ENCODE measurements at places on chromosomes 7 and 10.
A peak's percentile ranks its signal among the peaks of the same experiment; 100 is the strongest.

DNA sequence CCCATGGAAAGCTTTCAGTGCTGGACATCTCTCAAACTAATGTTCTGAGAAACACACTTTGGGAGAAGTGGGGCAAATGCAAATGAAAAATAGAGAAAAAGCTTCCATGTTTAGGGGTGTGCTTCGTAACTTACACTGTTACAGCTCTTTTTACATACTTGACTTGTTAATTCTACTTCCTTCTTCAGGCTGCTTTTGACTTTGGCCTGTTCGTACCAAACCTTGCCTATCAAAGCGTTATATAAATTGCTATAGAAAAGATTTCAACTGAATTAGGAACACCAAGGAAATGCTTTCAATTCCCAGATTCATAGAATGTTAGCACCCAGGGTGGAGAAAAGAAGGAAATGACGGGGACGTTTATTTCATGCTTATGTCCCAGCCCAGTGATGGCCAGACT, 140.8 kb upstream of the PRR15 start:
- no peak for DNase-seq

- DNase-seq = no peak
These were observed 250.2 kb downstream of the ELFN1 start for GRCh38 chr7:1920266-1920681.

DNA sequence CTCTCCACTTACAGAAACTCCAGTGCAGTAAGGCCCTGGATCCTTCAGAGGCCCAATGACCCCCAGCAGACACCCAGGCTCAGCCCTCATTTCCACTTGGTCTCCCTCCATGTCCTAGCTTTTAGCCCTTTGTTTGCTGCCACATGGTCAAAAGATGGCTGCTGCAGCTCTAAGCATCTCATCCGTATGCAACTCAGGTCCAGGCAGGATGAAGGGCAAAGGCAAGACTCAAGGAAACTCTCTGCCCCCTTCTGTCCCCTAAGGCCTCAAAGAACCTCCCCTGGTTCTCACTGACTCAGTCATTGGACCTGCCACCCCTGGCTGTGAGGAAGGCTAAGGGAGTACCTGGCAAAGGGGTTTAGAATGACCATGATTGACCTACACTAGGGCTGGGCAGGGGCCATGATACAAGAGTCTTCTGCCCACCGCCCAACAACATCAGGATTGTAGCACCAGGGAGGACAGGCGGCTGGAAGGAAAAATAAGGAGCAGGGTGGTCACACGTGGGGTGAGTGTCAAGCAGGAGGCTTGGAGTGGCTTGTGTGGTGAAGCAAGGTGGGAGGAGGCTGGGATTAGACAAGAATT, 303.8 kb upstream of the ZMIZ1 start:
- no peak for DNase-seq

- DNase-seq = peak; percentile 8
These were observed 42.4 kb downstream of the PNLIPRP3 start for GRCh38 chr10:116470071-116470470.

DNA sequence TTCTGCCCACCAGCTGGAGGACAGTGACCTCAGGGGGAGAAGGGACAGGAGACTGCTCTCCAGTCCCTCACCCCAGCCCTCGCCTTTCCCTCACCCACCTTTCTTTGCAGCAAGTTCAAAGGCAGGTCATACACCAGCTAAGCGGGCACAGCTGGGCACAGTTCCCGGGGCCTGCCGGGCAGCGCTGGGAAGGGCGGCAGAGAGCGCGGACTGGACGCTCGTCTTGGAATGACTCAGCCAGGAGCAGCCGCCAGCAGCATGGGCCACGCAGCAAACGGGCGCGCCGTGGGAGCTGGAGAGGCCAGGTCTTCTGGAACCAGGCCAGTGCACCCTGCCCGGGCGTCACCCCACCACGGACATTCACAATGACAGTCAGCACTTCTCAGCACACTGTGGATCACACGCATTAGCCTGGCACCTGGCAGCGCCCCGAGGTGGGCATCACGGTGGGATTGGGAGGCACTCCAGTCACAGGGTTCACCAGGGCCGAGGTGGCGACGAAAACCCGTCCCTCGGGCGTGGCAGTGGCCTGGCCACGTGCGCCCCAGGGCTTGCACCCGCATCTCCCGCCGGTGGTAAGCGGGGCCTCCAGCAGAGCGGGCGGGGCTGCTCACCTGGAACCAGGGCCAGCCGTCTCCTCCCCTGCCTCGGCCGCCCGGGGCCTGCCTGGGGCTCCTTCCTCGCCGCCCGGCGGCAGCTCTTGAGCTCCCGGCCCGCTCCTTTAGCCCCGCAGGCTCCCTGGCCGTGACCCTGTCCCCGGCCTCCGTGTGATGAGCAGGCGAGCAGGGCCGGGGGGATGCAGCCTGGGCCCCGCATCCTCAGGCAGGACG, 29.0 kb upstream of the WDFY4 start:
- DNase-seq = no peak

GRCh38 chr10:1488970-1489548, 248.3 kb downstream of the ADARB2 start:
- DNase-seq = no peak

GRCh38 chr7:22663357-22663718, 63.7 kb upstream of the IL6 start:
- DNase-seq = no peak

GRCh38 chr7:141550386-141551093, 670 bp upstream of the AGK start:
- no peak for DNase-seq

DNA sequence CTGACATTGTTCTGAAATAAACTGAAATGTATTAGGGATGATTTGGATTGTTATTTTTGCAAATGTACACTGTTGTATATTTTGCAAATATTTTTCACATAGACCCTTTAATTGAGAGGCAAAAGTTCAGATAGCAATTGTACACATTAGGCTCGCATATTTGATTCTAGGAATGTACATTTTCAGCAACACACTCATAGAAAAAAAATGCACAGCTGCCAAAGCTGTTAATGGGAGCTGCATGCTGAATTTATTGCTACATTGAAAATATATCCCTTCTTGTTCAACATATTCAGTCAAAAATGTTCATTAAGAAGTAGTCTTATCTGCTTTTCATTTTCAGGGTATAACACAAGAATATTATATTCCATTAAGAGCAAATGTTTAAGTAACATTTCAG, 512.9 kb downstream of the ATRNL1 start:
- no peak for DNase-seq

- no peak for DNase-seq
These were observed 3.4 kb downstream of the BAG3 start for GRCh38 chr10:119654540-119654939.

- DNase-seq = no peak
These were observed 134.1 kb upstream of the TCERG1L start for GRCh38 chr10:131445623-131446022.

GRCh38 chr10:120184547-120185337, 272.3 kb upstream of the PLPP4 start:
- DNase-seq = no peak
